ENCODE measurements at places on chromosomes 4 and X. TPM values are rescaled to one million over a fixed set of nuclear protein-coding genes. Genes with fewer than 3 reads are reported as not detected.

BEND4 gene
- total RNA-seq, result under 0.01 TPM

GRCh38 chr4:11298451-11298850 lies 130.2 kb downstream of the HS3ST1 start:
- no peak for DNase-seq

DNA sequence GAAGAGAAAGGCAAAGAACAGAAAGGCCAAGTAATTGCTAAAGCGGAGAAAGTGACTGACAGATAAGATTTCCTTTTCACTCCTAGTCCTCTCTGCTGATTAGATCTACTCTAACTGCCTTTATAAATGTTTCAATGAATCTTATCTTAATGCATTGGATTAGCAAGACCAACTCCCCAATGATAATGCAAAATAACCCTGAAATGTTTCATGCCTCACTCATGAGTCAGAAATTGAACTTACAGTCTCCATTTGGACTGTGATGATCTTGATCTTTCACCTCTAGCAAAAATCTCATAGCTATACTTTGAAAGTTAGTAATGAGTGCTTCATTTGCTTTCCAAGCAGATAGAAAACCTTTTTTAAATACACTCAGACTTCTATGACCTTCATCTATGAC lies 26.5 kb downstream of the SLC10A7 start:
- no peak for DNase-seq

DNA sequence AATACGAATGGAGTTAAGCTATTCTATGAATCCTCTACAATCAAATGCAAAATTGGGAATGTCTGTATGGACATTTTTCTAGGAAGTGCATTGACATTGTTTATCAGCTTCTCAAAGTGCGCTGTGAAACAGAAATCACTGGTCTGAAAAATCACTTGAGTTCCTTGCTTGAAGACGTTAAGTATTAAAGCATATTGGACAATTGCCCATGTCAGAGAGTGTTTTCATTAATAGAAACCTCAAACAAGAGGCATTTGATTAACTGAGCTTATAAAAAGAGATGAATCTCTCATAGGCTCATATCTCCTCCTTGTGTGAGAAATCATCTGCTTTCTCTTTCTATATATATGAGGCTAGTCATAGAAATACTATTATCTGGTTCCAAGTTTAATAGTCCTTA lies 692.1 kb upstream of the POU3F4 start:
- no peak for DNase-seq

ARMCX5 gene
- total RNA-seq, result 11.1 TPM

DNA sequence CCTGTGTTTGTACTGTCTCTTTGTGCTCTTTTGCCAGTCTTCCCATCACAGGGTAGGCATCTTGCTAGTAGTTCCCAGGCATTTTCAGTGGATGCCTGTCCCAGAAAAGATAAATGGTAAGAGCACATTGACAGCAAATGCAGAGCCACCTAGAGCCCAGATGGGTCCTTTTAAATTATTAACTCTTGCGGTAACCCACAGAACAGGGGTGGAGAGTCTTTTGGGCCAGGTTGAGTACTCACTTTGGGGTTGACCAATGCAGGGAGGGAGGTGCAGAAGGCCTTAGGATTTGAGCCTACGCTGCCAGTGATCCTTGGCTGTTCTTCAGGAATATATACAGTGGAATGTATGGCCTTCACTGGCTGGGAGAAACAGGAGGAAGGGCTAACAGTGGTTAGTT lies 173.8 kb downstream of the MSN start:
- peak; percentile 5 for DNase-seq

GRCh38 chr4:165060938-165061337 lies 7.3 kb downstream of the TRIM75 start:
- peak; percentile 47 for DNase-seq

XKRX gene
- total RNA-seq, result not detected

TET2 gene
- total RNA-seq, result 31.5 TPM

LAMP2 gene
- total RNA-seq, result 74.5 TPM

DNA sequence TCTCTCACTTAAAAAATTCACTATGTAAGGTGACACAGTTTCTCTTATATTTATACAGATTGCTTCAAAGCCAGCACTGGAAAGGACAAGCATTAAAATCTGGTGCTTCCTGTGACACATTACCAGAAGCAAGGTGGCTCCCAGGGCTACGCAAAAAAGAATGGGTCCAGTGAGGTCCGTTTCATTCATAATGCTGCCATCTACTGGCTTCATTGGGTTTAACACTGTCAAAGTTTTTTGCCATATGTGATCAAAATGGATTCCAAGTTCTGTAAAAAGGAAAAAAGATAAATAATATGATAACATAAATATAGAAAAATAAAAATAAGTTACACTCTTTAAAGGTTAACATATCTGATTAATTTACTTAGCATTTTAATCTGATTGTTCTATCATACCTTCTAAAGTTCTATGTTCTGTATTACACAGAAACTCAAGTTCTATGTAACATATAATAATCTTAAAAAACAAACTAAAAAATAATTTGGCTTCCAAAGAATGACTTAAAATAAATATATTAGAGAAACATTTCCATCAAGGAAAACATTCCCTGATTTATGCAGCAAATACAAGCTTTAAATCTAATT lies 22.1 kb downstream of the YIPF7 start:
- no peak for DNase-seq

DNA sequence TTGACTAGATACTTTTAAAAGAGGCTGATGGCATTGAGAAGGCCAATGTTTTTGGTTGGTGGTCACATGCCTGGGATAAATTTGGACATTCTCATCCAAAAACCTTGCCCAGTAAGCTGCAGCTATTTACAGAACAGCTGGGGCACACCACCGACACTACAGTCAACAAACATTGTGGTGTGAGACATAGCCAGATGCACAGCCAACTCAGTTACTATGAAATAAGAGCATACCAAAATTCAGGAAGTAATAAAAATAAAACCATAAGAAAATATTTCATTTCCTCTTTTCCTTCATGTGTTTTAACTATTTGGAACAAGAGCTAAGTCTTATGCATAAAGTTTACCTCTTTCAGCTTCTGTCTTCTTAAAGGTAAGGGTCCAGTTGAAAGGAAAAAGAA lies 8.8 kb downstream of the PPM1K start:
- peak; percentile 19 for DNase-seq

- DNase-seq, result no peak
Measured at GRCh38 chrX:66074920-66075879, 35.3 kb upstream of the VSIG4 start.

- no peak for DNase-seq
Measured at GRCh38 chrX:21412029-21412428, 37.8 kb downstream of the CNKSR2 start.

GRCh38 chrX:150842198-150842685 lies 56.2 kb downstream of the CD99L2 start:
- DNase-seq, result no peak

PNCK gene
- 67.8 TPM for total RNA-seq

GRCh38 chrX:45710081-45710801 lies 509.6 kb upstream of the DIPK2B start:
- no peak for DNase-seq

DNA sequence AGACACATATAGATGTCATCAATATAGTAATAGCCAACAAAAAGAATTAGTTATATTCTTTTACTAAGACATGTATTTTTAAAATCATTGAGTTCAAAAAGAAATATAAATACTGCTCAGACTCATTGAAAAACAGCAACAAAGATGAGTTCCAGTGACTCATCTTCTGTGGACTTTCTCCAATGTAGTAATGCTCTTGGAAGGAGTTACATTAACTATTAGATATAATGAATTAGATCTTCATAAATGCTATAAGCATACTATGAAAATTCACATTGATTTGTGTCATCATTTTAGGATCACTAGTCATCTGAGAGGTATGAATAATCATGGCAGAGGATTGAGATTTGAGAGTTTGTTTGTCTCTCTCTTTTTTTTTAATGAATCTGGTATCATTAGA lies 547.8 kb upstream of the PCDH7 start:
- no peak for DNase-seq

- no peak for DNase-seq
Measured at GRCh38 chrX:155632431-155633100, 19.8 kb upstream of the TMLHE start.

DDIT4L gene
- 0.75 TPM for total RNA-seq

Data from esophagus muscularis mucosa (tissue), 4 donors.